ENCODE measurements at places on chromosomes 12 and 14.

DNA sequence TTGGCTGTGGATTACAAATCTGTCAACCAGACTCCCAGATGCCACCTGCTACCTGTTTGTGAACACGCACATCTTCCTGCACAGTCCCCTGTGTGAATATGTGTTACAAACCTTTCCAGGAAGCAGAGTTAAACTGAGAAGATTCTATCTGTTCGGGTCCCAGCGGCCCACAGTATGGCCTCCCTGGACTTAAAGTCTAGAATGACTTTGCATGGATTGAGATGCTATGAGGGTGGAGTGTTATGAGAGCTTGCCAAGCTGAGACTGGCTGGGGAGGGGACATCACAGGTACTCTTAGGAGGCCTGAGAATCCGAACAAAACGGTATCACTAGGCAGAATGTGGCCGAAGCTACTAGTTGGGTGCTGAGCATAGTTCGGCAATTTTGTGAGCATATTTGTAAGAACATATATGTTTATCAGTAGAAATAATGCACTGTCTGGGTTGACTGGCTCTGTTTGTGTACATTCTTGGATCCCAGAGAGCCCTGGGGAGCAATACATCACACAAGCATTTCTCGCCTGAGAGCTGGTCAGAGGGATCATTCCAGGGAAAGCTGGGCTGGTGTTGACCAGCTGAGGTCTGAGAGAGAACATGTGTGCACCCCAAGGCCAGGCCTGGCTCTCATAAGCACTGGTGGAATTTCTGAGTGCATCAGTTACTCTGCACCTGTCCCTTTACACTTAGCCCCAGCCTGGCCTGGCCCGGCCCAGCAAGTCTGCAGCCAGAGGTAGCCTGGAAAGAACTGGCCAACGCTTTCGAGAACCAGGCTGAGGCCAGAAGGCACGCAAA, 29.8 kb upstream of the LTBP2 start:
- DNase-seq: no peak

- no peak for DNase-seq
These were observed 65.8 kb upstream of the COCH start for GRCh38 chr14:30808576-30808975.

DNA sequence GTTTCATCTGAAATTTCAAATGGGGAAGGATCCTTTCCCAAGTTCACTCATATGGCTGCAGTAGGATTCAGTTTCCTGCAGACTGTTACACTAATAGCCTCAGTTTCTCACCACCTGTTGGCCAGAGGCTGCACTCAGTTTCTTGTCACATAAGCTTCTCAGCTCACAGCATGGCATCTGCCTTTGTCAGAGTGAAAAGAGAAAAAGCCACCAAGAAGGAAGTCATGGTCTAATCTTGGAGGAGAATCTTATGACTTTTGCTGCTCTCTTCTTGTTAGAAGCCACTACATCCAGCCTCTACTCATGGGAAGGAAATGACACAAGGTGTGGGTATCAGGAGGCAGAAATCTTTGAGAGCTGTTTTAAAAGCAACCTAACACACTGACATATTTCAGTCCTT, 39.4 kb upstream of the BTG1 start:
- no peak for DNase-seq

GRCh38 chr12:6369916-6370575, 5.3 kb downstream of the SCNN1A start:
- DNase-seq: no peak

GRCh38 chr12:64186789-64187188, 35.3 kb downstream of the KICS2 start:
- no peak for DNase-seq

- DNase-seq: peak; percentile 58
These were observed 400 bp downstream of the CHST11 start for GRCh38 chr12:104456950-104457745.

GRCh38 chr14:63361790-63362189, 43.1 kb upstream of the GPHB5 start:
- no peak for DNase-seq

DNA sequence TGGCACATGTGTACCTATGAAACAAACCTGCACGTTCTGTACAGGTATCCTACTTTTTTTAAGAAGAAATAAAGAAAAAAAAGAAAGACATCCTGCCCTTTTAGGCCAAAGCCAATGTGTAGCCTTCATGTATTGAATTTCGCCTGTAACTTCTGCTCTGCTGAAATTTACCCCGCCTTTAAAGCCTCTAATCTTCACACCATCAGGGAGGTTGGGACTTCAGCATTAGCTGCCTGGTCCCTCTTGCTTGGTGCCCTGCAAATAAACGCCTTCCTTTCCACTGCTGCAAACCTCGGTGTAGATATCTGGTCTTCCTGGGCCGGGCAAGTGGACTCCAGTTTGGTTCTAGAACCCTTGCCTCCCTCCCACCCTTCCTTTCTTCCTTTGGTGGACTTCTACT, 2.6 kb upstream of the KRT71 start:
- DNase-seq: no peak

DNA sequence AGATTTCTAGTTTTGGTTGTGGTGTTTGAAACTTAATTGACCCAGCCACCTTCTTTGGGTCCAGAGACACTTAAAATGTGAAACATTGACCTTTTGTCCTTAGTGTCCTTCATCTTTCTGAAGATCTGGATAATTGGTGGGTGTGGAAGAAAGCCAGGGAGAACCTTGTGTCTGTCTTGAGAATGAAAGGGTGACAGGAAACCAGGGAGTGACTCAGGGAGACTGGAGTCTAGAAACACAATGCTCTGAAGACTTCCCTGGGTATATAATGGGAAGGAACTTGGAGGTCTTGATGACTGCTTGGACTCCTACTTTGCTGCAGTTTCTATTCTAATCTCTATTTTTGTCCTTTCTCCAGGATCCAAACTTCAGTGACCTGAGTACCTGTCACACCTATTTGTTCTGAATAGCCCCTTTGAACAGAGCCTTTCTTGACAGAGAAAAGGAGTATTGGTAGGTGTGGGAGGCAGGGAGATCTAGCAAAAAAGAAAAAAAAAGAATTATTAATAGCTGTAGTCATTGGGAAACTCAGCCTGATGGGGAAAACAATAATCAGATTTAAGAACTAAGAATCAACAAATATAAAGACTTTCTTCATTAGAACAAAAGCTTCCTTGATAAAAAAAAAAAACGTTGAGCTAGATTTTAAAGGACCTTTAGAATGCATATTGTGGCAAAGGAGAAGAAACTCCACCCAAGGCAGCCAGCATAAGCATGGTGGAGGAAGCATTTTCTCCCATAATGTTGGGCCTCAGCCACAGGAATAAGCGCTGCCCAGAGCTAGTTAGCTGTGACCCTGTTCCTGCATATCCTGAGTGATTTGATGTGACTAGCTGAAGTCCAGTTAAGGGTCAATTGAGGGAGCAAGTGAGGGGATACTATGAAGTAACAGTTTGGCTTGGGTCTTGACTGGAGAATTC, 77.9 kb upstream of the HOXC13 start:
- DNase-seq: no peak

- DNase-seq: no peak
These were observed 102.5 kb upstream of the ARID2 start for GRCh38 chr12:45626965-45627364.

DNA sequence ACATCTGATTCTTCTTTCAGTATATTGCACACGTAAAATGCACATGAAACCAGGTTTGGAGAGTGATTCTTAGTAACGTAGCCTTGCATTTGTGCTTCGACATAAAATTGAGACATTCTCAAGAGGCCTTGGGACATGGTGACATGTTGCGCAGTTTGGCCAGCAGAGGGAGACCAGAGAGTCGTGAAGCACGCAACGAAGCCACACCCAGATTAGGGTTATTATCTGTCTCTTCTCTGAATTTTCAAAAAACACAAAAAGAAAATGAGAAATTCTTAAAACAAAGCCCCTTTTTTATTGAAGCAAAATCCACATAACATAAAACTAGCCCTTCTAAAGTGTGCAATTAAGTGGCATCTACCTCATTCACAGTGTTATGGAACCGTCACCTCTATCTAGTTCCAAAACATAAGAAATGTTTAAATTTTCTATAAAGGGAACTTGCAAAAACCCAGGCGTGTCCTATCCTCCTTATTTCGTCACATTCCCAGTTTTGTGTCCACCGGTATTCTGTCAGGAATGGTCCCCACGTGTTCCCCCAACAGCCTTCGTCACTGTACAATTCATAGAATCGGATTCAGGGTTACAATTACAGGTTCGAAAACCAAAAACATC, 108.8 kb upstream of the ATF7IP start:
- peak; percentile 87 for DNase-seq

- no peak for DNase-seq
These were observed 1.7 kb downstream of the ARHGAP5 start for GRCh38 chr14:32078858-32079216.

DNA sequence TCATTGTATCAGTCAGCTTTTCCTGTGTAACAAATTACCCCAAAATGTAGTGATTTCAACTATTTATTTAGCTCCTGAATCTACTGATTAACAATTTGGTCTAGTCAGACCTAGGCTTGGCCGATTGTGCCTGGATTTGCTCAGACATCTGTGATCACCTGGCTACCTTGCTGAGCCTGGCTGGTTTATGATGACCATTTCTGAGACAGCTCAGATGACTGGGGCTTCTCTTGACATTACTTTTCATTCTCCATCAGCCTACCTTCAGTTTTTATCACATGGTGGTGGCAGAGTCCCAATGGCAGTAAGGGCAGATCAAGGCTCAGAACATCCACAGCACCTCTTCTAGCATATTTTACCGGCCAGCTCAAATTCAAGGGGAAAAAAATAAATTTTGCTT, 286.3 kb downstream of the BTG1 start:
- DNase-seq: no peak

DNA sequence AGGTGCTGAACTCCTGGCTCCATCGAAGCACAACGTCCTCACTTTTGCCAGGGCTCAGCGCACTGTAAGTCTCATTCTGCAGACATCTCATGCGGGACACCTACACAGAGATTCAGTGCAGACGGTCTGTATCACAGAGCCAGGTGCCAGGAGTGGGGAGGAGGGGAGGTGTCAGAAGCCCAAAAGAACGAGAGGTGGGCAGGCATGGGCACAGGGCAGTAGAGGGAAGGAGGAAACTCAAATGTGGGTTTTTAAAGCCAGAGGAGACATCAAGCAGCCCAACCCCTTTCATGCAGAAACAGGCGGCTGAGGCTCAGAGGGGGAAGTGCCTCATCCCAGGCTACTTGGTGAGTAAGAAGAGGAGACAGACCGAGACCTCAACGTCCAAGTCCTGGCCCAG, 2.5 kb upstream of the LPAR5 start:
- peak; percentile 43 for DNase-seq

DNA sequence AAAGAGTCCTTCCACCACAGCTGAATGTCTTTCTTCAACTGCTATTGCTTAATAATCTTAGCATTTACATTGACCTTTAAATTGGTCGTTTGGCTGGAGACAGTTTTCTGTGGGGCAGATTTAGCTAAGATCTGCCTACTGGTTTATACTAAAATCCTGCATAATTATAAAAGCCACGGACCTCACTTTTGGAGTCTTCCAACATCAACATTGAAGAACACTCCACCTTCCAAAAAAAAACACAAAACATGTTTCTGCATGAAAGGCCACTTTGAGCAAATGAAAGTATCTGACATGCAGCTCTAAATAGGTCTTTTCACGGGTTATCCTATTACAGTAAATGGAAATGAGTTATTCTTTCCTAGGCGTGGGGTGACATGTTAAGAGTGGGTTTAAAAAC, 57.0 kb upstream of the KRR1 start:
- DNase-seq: no peak

GRCh38 chr14:82897469-82898308, 1364.0 kb upstream of the SEL1L start:
- DNase-seq: no peak

GRCh38 chr14:97219431-97220017, 422.3 kb downstream of the VRK1 start:
- no peak for DNase-seq

DNA sequence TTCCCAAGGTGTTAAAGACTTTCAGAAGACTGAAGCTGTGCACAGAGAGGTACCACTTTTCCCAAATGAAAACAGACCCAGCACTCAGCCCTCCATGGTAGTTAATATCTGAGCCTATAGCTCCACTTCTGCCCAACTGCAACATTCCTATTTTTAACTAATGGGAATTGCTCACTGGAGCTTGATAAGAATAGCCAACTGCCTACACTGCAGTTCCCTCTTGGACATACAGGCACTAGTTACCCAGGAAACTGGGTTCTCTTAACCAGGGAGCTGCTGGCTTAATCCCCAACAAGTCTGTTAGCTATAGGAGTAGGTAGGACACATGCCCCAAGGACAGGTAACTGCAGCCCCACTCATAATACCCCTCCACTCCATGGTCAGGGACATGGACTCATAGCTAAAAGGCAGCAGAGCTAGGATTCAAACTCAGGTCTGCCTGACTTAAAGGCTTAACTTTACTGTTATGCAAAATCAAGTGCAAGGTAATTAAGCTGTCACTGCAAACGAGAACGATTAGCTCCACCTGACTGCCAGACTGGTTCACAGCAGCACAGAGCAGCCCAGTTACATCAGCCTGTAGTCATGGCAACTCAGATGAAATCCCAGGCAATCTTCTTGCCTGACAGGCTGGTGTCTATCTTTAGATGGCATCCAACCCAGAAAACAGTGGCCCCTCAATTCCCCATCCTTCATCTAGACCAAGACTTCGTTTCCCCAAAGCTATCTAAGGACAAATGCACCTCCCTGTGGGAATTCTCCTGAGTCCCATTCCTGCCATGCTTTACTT, 77.1 kb upstream of the ACTN1 start:
- no peak for DNase-seq

DNA sequence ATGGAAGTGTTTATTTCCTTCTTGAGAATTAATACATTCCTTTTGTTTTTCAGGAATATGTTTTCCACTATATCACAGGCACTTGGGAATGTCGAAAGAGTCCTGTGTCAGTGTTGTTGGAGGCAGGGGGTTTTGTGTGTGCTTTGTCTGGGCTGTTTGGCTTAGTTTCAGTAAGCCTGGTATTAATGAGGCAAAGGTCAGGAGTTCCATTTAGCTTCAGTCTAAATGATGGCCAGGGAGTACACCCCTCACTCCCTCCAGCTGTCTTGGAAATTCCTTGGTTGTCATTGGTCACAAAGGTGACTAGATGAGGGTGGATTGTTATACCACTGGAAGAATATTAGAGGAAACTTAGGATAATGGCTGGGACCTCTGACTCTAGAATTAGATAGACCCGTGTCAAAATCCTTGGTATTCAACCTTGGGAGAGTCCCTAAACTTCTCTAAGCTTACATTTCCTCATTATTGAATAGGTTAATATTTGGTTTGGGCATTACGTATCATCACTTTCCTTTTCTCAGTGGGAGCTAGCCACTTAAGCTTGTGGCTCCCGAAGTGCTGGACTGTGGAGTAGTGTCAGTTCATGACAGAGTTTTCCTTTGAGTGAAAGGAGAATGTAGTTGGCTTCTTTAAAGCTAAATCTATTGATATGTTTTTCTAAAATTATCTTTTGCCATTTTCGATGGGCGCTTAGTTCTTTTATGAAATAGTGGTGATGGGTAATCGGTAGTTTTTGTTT, 5.2 kb downstream of the FRS2 start:
- DNase-seq: no peak
